AG08396 (cell line): ENCODE measurements at places on chromosomes 7 and 10.

GRCh38 chr7:130951303-130951975, 217.4 kb upstream of the KLF14 start:
- no peak for DNase-seq

DNA sequence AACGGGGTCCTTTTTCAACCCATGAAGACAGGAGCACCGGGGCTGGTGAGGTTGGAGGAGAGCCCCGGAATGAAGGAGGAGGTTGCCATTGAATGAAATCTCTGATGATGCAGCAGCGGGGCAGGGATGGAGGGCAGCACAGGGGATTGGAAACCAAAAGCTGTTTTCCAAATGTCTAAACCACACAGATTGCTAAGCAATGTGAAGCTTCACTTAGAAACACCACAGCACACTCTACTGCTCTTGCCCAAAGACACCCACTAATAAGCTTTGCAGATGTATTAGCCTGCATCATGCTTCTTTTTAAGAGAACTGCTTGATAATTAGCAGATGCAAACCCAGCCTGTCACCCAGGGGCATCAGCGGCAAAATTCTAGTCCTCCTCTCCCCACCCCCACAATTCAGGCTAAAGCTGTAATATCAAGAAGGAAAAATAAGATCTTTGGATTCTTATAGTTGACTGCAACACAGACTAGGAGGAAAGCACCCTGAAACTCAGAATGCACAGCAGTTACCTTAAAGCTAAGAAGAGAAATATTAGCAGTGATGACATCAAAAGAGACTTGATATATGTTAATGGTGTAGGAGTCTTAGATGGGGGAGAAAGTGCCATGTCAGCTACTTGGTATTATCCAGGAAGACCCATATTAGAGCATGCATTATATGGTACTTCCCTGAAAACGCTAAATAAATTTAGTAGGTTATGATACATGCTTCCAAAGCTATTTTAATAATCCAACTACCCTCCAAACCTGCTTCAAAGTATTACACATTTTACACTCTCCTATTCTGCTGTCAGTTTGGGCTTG, 666.7 kb downstream of the KCNMA1 start:
- DNase-seq, result no peak

DNA sequence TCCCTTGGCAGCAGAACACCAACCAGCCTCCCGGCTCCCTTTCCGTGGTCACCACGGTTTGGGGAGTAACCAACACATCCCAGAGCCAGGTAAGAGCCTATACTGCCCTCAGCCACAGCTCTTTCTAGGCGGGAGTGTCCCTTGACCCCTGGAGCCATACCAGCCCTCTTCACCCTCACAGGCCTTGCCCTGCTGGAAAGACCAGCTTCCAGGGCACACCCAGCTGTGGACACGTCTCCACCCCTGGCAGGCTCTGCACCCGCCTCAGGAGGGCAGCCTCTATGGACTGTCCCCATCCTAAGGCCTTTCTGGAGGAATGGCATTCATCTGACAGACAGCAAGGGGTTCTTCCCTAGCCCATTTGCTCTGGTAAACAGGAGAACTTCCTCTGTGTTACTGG, 57.5 kb upstream of the PPIF start:
- no peak for DNase-seq

DNA sequence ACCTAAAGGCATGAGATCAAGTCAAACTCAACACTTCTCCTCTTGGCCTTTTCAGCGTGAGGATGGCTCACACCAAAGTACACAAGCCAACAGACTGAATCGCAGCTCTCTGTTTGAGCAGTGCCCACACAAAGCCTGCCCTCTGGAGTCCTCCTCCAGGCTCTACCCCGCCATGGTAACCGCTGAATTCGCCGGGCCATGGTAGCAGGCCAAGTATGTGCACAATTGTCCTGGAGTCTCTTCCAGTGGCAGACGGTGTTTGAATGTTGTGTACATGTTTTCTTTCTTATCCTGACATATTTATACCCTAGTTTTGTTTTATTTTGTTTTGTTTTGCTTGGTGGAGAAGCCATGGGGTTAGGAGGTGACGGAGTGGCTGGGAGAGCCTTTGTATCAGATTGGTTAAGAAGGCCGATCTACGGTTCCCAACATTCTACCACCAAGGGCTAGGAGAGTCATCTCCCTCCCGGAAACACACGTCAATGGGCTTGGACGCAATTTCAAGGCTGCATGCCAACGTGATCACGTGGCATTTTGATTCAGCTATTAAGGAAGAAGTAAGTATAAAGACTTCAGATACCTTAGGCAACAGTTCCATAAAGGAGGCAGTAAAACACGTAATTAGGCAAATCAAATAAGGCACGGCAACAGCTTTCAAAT, 12.1 kb upstream of the SHH start:
- DNase-seq, result no peak

DNA sequence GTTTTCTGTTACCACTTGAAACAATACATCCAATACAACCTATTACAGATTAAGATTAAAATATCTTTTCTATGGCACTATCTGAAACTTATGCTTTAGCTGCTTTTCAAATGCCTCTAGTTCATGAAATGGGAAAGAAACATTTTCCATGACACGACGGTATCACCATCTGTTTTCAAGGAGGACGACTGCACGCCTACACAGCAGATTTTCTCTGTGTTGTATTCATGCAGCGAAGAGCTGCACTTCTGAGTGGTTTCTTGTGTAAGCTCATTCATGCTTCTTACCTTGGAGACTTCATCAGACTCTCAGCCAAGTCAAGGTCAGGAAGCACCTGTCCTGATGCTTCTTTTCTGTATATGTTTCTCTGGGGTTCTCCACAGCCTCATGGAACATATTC, 179.2 kb downstream of the DYNC1I1 start:
- DNase-seq, result no peak

DNA sequence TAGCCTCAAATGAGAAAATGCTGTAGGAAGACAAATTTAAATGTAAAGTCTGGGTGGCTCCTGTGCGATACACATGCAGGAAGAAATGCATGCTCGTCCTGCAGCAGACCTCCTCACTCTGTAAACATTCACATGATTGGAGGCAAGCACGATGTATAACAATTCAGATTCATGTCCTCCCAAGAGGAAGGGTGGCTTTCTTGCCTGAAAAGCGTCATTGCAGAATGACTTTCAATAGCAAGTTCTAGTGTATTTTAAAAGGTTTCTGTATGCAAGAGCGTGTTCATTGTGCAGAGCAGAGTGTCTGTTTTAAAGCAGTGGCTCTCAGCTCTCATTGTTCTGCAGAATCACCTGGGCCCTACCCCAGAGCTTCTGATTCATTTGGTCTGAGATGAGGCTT, 170.3 kb upstream of the CELF2 start:
- no peak for DNase-seq

DNA sequence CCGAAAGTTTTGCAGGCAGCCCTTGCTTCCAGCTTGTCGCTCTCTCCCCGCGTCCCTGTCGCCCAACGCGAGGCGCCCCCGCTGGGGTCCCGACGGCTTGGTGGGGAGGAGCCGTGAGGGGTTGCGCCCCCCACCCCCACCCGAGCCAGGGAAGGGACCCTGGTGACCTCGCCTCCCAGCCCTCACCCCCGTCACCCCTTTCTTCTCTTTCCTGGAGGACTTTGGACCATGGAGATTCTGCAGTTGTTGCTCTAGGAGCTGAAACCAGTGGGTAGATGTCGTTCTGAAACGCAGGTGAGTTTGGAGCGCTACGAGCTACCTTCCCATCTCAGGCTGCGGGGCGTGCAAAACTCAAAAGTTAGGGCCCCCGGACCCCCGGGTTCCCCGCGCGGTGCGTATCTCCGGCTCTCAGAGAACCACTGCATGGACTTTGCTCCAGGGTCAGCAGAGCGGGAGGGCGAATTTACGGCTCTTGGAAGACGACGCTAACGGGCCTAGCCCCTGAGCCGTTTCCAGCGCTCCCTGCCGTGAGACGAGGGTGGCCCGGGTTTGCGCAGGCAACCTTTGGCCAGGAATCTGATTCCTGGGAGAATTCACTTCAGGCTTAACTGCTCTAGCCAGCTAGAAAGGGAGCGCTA, 684 bp upstream of the ATXN7L1 start:
- DNase-seq, result peak; percentile 47

DNA sequence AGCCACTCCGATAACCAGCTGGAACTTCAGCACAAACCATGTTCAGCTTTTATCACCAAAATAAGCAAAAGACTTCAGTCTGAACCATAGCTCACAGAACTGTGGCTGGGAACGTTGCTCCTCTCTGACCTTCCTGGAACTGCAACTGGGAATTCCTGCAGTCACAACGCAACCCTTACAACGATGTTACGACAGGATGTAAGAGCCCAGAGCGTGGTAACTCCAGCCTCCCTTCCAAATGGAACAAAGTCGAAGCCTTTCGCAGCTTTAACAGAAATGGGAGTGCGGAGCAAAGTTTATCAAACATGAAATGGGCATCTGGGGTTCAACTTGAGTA, 162.6 kb downstream of the ADAM12 start:
- DNase-seq, result no peak

- DNase-seq, result no peak
Measured at GRCh38 chr7:71511361-71511807, 379.4 kb downstream of the GALNT17 start.

DNA sequence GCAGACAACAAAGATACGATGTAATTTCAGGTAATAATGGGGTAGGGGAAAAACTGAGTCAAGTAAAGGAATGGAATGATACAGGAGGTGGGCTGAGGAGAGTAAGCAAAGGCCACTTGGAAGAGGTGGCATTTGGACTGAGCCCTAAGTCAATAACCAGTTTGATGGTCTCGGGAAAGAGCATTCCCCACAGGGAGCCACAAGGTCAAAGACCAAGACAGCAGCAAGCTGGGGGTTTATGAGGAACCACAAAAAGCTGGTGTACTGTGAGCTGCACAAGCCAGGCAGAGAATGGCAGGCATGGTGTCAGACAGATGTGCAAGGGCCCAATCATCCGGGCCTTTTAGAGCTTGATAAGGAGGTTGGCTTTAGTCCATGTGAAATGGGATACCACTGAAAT, 98.7 kb downstream of the NOC3L start:
- DNase-seq, result no peak

DNA sequence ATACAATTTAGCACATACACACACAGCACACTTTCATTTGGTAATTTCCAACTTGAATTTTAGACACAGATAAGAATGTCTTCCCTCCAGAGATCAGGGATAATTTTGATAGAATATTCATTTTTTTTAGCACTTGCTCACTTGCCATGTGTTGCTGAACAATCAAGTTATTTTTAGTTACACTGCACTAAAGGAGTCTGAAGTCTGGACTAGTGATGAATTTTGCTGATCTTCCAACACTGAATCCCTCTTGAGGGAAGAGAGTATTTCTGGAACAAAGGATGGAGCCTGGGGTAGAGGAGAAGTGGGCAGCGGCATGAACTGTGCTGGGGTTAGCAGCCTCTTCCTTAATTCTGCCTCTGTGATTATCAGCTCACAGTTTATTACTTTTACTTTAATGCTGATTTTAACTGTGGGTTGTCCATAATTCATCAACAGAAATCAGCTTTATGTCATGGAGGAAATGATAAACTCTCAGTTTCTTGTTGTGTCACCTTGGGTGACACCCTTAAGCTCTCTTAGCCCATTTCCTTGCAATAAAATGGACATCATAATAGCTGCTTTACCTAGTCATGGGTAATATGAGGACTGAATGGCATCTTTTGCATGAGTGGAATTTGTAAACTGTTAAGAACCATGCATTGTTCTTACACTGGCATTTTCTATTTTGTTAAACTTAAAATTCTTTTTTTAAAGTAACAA, 32.1 kb downstream of the SGPL1 start:
- DNase-seq, result no peak

DNA sequence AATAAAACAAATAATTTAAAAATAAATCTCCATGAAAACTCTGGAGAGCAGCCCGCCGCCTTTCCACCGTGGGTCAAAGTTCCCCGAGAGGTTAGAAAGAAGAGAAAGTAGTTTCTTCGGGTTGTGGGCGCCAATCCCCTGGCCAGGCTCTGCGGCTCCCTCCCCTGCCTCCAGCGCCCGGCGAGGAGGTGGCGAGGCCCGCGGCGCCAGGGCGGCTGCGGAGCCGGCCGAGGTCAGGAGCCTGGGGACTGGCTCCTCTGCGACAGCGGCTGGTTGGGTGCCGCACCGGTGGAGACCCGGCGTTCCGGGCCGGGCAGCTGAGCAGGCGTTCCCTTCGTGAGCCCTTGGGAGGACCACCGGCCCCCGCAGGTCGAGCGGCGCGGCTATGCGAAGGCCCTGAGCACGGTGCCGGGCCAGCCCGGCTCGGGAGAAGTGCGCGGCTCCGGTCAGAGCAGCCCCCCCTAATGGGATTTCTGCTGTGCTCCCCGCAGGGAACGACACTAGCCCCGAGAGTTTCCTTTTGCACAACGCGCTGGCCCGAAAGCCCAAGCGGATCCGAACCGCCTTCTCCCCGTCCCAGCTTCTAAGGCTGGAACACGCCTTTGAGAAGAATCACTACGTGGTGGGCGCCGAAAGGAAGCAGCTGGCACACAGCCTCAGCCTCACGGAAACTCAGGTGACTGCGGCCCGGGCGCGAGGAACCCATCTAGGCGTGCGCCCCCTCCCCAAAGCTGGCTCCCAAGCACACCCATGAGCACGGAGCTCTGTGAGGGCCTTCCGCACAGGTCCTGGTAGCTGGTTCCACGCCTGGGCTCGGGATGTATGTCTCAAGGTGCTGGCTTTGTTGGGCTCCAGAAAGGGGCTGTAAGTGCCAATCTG, 2.8 kb downstream of the EMX2 start:
- no peak for DNase-seq

- no peak for DNase-seq
Measured at GRCh38 chr7:157973971-157974677, 613.5 kb downstream of the PTPRN2 start.

DNA sequence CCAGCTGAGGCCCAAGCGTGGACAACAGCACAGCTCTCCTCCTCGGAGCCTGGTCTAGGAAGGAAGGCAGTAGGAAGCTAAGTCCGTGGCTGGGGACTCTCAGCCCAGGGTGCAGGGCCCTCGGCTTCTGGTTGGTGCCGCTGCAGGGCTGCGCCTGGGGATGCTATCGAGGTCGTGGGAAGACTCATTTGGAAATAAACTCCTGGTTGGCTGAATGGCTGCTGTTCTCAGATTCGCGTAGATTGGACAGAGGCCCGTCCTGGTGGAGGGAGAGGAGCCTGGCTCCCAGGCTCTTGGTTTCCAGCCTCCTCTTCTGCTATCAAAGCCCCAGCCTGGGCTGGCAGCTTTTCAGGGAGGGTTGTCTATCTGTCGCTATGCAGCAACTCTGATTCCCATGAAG, 152.6 kb upstream of the FZD8 start:
- no peak for DNase-seq

GRCh38 chr10:71995887-71996575, 31.8 kb downstream of the CHST3 start:
- no peak for DNase-seq

DNA sequence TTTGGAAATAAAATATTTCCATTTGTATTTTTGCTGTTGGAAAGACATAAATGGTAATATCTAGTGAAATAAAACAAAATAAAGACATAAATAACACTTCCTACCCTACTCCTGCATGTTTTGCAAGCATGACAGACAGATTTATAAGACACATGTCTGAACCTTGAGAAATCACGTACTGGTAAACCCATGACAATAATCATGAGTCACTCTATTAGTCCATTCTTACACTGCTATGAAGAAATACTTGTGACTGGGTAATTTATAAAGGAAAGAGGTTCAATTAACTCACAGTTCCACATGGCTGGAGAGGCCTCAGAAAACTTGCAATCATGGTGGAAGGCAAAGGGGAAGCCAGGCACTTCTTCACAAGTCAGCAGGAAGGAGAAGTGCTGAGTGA, 942.2 kb downstream of the REEP3 start:
- no peak for DNase-seq
